CD4-positive, CD25-positive, alpha-beta regulatory T cell (primary cell): ENCODE measurements at places on chromosomes 11 and 22. TPM values are rescaled to one million over a fixed set of nuclear protein-coding genes. Genes with fewer than 3 reads are reported as not detected.

The LIPT2 gene
- 11.5 TPM for polyA plus RNA-seq

The KRTAP5-10 gene
- not detected for polyA plus RNA-seq

The PDE3B gene
- polyA plus RNA-seq, result 36.5 TPM

The MS4A3 gene
- polyA plus RNA-seq, result not detected
